Cardiac muscle cell (in vitro differentiated cells and primary cell): ENCODE measurements at places on chromosomes 12 and 14.
A peak's percentile ranks its signal among the peaks of the same experiment; 100 is the strongest.

- no peak for DNase-seq
These were observed 6.5 kb downstream of the CTDSP2 start for GRCh38 chr12:57839996-57840395.

GRCh38 chr12:50218386-50218785, 51.2 kb upstream of the CERS5 start:
- DNase-seq, result no peak

DNA sequence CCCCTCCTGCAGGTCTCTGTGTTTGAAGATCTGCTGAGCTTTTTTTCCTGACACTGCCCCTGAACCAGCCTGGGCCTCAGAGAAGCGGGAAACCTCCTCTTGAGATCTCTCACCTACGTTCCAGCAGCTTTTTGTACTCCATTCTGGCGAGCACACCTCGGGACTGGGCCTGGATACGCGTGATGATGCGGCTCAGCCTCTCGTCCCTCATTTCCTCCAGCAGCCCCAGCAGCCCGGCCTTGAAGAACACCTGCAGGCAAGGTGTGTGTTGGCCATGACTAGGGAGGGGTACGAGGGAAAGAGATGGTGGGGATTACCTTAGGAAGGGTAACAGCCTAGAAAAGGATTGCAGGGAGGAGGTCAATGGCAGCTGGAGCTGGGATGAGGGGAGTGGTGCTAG, 10.3 kb downstream of the MYH7 start:
- no peak for DNase-seq

DNA sequence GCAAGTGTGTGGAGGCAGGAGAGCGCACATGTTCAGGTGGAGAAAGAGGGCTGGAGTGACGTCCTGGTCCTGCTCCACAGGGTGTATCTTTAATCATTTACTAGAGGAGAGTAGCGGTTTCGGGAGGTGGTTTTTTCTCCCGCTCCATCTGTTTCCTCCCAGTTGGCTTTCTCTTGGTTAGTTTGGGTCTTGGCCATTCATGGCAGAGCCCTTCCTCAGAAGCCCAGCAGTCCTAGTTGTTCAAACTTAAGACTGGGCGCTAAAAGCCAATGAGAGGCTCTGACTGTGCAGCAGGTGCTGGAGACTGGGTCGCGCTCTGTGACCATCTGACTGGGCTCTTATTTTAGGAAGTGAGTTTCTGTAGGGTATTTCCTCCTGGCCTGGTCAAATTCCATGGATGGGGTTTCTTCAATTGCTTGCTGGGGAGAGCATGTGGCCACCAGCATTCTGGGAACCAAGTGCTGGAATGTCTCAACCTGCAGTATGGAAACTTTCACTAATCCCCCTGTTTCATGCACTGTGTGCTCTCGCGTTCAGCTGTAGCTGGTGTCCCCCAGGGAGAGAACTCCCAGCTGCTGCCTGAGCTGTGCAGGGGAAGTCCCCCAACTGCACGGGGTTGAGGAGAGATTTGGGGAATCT, 27.4 kb upstream of the TSPAN9 start:
- DNase-seq, result no peak

DNA sequence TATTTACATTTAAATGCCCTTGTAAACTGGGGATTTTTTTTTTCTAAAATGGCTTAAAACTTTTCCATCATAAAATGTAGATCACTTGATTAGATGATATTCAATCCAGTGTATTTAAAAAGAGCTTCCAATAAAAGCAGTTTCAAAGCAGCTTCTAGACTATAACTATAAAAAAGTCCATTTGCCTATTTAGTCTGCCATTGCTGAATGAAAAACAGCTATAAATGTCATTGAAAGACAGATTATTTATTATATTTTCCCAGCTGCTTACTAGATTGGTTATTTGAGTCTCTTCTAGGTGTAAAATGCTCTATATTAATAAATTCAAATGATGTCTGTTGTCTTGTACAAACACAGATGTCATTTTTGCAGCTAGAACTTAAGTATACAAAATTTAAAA, 414.8 kb downstream of the RMST start:
- no peak for DNase-seq

DNA sequence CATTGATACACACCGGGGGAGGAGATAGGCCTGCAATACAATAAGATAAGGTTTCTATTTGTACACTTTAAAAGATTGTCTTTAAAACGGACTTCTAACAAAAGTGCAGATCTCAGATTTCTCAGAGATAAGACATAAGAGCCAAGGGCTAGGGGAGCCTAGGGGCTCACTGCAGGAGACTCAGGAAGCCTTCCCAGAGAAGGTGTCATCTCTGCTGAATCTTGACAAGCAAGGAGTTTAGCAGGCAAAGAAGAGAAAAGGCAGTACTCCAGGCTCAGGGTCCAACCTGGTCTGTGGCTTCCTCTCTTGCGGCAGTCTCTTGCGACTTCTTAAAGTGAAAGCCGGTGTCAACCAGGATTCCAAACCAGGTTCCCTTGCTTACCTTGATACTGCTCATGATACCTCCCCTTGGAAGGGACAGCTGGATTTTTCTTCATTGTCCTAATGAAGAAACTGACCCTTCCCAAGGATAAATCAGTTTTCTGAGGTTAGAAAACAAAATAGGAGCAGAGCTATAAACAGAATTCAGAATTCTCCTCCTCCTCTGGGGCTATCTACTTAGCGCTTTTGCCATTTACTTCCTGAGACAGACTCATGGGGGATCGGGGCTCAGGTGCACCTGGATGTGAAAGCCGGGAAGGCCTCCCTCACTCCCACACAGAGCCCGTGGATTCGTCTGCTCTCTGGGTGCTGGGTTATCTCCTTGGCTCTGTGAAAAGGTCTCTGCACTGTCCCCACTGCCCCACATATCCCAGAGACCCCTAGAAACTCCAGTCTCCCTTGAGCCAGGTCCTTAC, 1.7 kb upstream of the SCNN1A start:
- DNase-seq, result no peak

DNA sequence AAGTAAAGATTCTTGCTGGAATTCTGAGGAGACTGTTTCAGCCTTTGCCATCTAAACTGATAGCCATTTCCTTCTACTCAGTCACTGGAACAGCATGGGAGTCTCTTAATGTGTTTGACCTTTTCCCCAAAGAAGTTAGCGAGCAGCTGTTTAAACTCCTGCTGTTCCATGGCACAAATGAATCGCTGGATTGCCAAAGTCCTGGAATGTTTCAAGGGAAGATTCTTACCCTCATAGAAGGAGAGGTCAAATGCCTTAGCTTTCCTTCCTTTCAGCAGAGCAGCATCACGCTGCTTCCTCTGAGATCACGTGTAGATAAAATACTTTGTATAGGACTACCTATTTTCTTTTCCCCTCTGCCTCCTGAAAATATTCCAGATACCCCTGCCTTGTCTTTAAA, 10.5 kb upstream of the NR2C1 start:
- DNase-seq, result peak; percentile 93

GRCh38 chr12:122937622-122938091, 28.6 kb downstream of the ABCB9 start:
- DNase-seq, result peak; percentile 25

GRCh38 chr12:104547235-104547634, 90.5 kb downstream of the CHST11 start:
- no peak for DNase-seq

DNA sequence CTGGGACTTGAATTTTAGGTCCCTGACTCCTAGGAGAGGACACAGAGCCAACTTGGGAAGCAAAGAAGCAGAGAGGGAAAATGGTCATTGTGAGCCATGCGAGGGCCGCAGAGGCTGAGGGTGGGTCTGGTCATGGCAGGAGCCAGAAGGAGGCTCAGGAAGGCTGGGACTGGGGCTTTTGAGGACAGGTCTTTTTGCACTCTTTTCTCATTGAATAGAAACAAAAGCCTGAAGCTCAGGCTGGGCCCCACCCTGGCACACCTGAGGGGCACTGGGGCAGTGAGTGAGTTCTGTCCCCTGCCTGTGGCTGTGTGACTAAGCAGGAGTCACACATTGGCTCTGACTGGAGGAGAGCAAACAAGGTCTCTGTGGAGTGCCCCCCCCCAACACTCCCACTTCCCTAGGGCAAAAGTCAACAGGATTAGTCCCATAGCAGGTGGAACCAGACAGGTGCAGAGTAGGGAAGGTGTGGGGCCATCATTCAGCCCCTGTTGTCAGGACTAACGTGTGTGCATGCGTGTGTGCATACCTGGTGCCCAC, 2.8 kb downstream of the KRT7 start:
- no peak for DNase-seq

GRCh38 chr14:92577321-92577742, 63.8 kb downstream of the RIN3 start:
- no peak for DNase-seq

DNA sequence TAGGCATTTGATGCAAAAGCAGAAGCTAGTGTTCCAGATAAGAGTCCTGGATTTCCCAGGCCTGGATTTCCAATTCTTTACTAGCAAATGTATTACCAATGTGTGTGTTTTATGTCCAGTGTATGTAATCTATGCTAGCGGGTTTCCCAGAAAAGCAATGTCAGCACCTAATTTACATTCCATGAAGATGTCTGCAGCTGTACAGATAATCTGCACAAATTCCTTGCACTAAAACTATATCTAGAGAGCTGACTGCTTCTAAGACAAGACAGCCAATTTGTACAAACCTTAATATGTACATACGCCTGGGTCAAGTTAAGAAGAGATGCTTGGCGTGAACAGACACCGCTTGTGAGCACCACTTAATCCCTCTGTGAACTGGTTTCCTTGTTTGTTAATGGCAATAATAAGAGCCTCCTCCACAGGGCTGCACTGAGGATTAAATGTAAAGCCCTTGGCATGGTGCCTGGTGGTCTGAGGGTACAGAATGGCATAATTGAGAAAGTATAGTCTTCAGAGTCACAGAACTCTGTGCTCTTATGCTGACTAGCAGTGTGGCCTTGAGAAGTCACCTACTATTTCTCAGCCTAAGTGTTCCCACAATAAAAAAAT, 185.6 kb downstream of the EPS8 start:
- peak; percentile 36 for DNase-seq

DNA sequence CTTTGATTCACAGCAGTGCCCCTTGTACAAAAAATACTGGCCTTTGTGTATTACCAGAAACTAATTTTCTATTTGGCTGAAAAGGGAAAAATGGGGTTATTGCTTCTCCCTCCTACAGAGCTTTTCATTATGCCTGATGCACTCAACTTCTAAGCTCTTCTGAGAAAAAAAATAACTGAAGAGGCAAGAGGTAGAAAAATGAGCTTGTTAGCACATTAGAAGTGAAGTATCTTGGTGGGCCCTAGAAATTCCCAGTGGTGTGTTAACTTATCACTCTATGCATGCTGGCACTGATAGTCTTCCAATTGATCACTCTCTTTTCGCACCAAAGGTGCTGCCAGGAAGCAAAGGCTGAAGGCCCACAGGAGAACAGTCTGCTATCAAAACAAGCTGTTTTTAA, 17.1 kb downstream of the INSM2 start:
- no peak for DNase-seq

DNA sequence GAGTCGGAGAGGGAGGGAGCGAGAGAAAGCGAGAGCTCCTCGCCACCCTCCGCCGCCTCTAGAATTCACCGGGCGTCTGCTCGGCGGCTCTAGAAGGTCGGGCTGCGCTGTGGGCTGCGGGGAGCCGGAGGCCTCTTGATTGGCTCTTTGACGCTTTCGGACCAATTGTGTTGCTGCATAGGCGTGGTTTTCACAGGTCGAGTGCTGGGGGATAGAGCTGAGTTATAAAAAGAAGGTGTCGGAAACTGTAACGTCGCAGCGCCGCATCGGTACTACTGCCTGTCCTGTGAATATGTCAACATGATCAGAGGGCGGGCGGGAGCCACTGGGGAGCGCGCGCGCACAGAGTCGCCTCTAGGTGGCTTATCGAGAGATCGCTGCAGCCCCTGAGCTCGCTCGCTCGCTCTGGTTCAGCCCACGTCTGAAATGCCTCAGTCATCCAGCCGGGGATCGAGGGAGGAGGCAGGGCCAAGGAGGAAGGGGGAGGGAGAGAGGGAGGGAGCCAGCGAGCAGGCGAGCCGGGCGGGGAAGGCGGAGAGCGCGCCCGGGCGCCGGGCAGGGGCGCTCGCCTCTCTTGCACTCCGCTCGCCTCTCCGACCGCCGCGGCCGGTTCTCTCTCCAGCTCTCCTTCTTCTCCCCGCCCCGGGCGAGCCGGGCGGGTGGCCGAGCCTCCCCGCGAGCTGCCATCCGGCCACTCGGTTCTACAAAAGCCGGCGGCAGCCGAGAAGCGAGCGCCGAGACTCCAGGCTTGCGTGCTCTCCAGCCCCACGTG, at the start of gene TBX3:
TSS of gene TBX3 (minus strand) at position 78 of the 772 bp plus-strand sequence. CDS start 975 bp downstream, outside the sequence.
- DNase-seq, result peak; percentile 98

GRCh38 chr14:97776890-97777558, 979.8 kb downstream of the VRK1 start:
- no peak for DNase-seq

DNA sequence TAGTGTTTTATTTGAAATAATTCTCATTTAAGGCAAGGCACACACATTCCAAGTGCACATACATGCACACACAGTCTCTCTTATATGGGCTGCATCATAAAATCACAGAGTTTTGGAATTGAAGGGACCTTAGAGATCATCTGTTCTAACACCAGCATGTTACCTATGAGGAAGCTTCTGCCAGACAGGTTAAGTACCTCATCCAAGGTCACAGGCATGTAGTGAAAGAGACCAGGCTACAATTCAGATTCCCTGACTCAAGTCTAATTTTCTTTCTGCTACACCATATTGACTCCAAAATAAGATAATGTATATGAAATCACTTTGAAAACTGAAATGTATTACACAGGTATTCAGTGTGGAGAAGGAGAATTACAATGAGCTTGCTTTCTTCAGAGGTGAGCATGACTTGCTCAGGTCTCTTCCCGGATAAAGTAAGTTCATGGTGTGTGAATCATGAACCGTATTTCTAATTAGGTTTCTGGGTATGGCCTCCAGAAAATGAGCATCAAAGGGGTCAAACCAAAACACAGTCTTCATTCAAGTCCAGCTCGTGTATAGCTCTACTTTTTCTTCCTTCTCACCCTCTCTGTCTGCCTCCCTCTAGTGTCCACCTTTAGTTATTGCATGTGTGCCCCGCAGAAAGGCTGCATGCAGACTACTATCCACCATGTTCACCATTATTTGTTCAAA, 411.9 kb downstream of the FUT8 start:
- peak; percentile 75 for DNase-seq

DNA sequence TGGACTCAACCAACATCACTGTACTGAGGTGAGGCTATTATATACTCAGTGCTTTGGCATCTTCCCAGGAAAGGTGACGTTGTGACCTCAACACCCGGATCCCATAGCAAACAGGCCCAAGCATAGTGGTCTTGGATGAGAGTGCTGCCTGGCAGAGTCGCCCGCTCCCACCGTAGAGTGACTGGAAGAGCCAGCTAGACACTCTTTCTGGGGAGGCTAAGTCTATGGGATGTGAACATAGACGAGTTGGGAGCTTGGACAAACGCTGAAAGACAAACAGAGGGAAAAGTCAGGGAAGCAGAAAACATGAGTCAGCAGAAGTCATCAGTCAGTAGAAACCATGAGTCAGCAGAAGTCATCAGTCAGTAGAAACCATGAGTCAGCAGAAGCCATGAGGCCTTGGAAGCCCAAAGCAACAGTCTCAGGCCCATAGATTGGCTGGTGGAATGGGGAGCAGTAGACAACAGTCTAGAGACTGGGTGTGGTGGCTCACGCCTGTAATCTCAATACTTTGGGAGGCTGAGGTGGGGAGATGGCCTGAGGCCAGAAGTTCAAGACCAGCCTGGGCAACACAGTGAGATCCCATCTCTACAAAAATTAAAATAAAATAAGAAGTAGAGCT, 66.4 kb upstream of the MAP1LC3B2 start:
- DNase-seq, result no peak

GRCh38 chr12:71576496-71576895, 87.2 kb downstream of the ZFC3H1 start:
- no peak for DNase-seq

GRCh38 chr14:53958628-53959027, 2.0 kb upstream of the BMP4 start:
- DNase-seq, result no peak
